NK-92 treated with Interleukin-12 subunit alpha and Interleukin-12 subunit beta, amount 100 ng/mL, for 24 hours (cell line): ENCODE measurements at places on chromosomes 5 and 9.

GRCh38 chr5:31886206-31886605 lies 247.3 kb downstream of the PDZD2 start:
- DNase-seq: no peak

GRCh38 chr5:10310066-10310779 lies 2.5 kb upstream of the CMBL start:
- no peak for DNase-seq

GRCh38 chr5:81517462-81517861 lies 123.5 kb upstream of the ACOT12 start:
- no peak for DNase-seq

DNA sequence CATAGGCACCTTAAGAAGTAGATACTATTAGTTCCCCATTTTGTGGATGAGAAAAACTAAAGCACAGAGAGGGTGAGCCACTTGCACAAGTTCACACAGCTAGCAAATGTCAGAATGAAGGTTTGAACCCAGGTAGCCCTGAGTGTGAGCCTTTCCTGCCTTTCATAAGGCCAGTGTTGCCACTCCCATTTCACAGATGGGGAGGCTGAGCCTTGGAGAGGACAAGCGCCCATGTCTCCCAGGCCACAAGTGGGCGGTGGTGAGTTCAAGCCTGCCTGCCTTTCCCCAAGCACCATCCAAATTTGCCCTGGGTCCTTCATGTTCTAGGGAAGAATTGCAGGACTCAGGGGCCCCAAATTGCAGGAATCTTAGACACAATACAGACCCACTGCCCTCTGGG lies 50.6 kb downstream of the LHX2 start:
- DNase-seq: no peak

DNA sequence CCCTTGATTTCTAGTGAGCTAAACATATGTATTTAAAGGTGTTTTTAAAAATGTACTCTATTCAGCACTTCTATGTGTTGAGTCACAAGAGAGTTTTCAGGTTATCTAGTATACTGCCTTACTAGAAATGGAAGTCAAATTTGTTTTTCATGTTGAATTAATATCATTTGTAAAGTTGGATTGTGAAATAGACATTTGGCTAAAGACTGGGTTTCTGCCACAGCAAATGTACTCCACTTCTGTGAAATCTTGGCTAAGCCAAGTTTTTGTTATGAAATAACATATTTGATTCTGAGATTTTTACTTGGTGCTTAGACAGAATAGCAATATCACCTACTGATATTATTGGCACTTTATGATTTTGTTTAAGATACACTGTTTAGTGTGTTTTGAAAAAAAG lies 106.0 kb downstream of the CWC27 start:
- no peak for DNase-seq

GRCh38 chr5:126481243-126481642 lies 58.0 kb downstream of the GRAMD2B start:
- DNase-seq: no peak

DNA sequence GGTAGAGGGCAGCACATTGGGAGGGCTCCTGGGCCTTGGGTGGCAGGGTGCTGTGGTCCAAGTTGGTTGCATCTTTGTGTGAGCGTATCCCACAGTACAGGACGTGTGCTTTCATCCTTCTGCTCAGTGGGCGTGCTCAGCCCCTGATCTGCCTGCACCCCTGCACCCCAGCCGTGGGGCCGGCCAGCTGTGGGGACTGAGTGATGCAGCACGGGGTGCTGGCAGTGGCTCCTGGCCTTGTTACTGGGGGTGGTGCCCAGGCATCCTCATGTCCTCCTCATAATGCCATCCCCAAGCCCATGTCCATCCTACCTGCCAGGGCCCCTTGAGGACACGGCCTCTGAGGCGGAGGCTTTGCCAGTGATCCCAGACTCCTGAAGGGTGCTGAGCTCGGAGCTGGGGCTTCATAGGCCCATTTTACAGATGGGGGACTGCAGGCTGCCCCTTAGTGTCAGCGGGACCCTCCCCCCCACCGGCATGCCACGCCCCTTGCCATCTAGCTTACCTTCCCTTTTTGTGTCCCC lies 100.7 kb downstream of the PHF2 start:
- DNase-seq: no peak

GRCh38 chr5:133643365-133643764 lies 31.0 kb upstream of the FSTL4 start:
- DNase-seq: no peak

GRCh38 chr5:151153766-151154272 lies 3.8 kb downstream of the ANXA6 start:
- no peak for DNase-seq

GRCh38 chr9:24011009-24011717 lies 185.1 kb upstream of the ELAVL2 start:
- DNase-seq: no peak

DNA sequence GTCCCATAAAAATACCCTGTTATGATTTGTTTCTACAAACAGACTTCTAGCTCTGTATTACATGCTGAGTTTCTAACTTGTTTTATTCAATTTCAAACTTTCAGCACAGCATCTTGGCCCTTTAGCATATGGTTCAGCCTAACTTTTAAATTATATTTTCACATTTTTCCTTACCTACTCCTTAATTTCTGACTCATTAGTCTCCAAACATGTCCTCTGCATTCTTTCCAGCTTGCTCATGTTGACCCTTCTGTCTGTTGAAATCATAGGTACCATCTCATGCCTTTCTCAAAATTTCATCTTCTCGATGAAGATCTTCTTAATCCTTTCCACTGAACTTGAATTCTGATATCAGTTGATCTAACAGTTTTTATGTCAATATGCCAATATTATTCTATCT lies 200.9 kb upstream of the RIOK2 start:
- DNase-seq: no peak

- no peak for DNase-seq
Measured at GRCh38 chr5:154278186-154278585, 87.7 kb downstream of the GALNT10 start.
